NCI-H774 (cell line): ENCODE measurements at places on chromosomes 2 and 18.

DNA sequence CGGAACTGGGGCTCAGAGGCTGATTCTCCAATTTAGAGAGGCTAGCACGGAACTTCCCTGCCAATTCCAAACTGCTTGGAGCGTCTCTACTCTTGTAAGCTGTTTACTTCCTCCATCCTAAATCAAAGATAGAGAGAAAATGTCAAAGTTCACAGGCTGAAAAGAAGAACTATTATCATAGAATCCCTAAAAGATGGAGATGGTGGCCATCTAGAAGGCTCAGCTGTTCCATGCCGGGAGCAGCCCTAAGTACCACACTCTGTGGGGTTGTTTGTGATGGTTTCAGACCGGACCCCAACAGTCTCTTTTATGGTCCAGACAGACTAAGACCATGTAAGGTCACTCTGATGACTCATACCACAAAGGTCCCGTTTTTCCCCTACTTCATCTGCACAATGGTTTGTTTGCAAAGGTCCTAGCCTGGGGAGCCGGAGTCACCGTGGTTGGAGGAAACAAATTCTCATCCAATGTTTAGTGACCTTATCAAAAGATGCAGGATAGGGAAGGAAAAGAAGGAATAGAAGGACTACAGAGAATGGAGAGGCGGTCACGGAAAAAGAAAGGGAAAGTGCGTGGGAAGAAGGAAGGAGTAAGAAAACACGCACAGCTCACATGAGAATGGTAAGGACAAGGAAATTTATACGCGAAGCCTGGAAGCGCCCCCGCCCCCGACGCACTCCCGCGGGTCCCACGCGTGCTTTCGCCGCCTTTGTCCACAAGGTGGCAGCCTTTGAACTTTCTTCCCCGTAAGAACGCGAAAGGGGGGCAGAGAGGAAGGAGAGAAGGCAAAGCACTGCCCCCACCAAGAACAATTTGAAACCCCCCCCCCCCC lies 453 bp upstream of the ANTXR1 start:
- DNase-seq: no peak

- no peak for DNase-seq
These were observed 541.7 kb upstream of the RAB6C start for GRCh38 chr2:129437725-129438124.

DNA sequence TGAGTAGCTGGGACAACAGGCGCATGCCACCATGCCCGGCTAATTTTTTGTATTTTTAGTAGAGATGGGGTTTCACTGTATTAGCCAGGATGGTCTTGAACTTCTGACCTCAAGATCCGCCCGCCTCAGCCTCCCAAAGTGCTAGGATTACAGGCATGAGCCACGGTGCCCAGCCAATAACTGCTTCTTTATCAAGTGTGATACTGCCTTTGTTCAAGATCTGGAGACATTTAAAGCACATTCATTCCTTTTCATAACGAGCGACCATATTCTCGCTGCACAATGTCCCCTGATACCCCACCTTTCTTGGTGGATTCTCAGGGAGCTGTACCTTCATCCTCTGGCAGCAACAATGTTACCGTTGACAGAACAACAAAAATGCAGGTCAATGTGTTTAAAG lies 75.4 kb downstream of the PIEZO2 start:
- no peak for DNase-seq

DNA sequence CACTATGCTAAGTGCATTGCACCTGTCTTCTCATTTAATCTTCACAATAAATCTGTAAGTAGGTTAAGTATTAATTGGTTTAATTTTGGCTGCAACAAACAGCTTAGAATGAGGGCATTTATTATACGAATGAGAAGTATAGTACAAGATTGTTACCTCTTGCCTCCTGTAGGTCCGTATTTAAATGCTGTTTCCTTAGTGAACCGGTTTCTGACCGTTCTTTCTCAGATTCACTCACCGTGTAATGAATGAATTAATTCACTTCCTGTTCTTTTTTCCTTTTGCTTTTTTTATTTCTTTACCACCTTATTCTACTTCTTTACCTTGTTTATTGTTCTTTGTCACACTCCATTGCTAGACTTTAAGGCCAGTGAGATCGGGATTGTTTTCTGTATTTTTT lies 153.8 kb upstream of the RASGRP3 start:
- no peak for DNase-seq

- DNase-seq: no peak
These were observed 148.7 kb downstream of the CALCRL start for GRCh38 chr2:187299122-187299906.

- no peak for DNase-seq
These were observed 47.0 kb downstream of the RAPGEF4 start for GRCh38 chr2:172782506-172783164.

GRCh38 chr2:12990523-12990922 lies 273.8 kb downstream of the TRIB2 start:
- DNase-seq: no peak

DNA sequence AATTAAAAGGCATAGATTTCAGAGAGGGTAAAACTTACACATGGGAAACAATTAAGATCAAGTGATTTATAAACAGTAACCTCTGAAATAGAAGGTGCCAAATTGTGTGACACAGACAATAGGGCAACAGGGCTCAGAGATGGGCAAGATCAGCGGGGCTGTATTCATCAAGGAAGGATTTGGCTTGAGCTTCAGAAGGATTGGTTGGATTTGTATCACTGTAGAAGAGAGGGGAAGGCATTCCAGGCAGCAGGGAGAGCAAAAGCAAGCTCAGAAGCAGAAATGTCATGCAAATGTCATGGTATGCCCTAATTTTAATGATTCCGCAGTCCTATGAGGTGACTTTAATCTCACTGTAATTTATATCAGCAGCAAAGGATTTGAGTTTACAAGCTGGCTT lies 415.0 kb upstream of the NRP2 start:
- DNase-seq: no peak

- peak; percentile 18 for DNase-seq
These were observed 166.9 kb downstream of the MSH2 start for GRCh38 chr2:47569658-47570475.

GRCh38 chr2:67828066-67828465 lies 234.7 kb downstream of the C1D start:
- no peak for DNase-seq

DNA sequence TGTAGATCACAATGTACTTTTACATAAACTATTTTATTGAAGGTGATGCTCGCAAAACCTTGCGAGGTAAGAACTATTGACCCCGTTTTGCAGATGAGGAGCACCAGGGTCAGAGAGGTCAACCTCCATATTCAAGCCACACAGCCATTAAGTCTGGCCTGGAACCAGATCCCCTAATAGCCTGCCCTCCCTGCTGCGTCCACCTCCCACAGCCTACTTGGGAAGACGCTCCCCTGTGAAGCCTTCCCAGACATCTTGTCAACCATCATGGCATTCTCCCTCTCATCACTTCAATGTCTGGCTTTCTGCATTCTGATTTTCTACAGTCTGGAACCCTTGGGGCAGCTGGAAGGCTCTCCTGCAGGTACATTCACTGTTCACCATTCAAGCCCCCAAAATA lies 101.0 kb downstream of the TTC32 start:
- DNase-seq: no peak

DNA sequence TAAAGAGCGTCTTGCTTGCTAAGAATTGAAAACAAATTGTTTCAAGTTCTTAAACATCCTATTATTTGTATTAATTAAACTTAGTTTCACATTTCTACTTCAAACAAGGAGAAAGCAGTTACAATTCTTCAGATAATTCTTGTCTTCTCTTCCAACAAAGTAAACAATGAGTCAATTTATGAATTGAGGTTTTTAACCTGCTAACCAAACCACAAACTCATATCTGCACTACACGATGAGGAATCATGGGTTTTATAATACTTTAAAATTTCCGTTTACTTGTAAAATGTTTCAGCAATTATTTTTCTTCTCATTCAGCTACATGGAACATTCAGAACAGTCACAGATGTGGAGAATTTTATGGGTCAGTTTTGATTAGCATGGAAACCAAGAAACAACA lies 114.2 kb downstream of the SPIRE1 start:
- DNase-seq: no peak

DNA sequence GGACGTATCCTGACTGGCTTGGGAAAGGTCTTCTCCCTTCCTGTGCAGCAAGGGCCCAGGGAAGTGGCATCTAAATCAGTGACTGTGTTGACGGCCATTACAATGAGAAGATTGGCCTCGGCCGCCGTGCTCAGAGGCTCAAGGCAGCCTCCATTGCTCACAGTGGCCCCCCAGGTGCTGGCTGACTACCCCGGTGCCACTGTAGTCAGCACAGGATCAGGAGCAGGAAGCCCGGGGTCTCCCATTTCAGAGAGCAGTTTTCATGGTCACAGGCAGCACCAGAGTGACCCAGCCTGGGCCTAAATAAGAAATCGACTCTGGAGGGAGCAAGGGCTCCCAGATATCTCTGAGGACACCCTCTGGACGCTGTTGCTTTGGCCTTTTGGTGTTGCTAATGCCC lies 219.4 kb upstream of the ARL4C start:
- no peak for DNase-seq

DNA sequence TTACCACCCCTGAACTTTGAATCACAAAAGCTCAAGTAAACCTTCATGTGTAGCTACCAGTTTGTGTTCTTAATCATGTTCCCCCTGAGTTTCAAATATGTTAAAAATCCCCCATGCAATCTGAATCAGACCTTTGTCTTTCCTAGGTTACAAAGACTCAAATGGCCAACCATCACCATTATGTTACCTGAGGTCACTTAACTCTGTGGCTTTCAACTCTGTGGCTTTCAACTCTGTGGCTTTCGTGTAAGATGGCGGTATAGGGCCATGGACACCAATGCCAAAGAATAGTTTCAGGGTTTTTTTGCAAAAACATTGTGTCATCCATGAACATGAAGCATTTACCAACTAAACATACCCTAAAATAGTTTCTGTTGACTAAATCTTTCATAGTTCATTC lies 6.7 kb downstream of the ERMN start:
- no peak for DNase-seq

GRCh38 chr2:197266477-197266876 lies 44.1 kb downstream of the ANKRD44 start:
- DNase-seq: no peak

- DNase-seq: no peak
These were observed 28.9 kb downstream of the ADI1 start for GRCh38 chr2:3490191-3491170.

- DNase-seq: no peak
These were observed 571.9 kb upstream of the CNTNAP5 start for GRCh38 chr2:123453046-123453700.

DNA sequence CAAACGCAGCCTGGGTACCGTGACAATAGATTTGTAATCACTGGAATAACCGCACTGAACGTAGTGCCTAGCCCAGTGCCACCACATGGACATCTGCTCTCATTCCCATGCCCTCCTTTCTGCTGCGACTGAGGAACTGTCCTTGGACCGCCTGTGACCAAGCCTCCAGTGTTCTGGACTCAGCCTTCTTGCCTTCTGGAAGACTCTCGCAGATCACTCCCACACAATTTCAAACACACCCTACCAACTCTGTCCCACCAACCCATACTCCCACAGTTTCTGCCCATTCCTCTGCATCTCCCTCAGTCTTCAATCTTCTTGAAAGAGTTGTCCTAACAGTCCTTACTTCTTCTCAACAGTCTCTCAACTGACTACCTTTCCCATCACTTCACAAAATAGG lies 2.1 kb downstream of the RNF149 start:
- DNase-seq: no peak

DNA sequence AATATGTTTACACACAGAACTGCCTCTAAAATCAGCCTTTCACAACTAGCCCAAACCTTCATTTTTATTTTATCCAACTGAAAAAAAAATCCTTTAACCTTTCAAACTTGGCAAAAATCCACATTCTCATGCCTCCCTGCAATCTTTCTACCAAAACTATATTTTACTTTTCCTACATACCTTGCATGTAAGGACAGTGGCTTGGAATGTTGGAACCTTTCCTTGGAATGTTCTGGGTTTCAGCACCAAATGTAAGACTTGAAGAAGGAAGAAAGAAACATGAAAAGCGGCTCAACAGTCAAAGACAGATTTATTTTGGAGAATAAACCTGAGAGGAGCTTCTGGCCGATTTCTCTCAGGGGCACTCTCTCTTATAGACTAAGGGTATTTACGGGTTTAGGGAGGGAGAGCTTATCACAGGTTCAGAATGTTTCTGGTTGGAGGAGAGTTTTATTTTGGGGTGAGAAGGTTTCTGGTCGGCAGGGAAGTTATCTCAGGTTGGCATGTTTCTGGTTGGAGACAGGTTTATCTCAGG lies 79.7 kb downstream of the RRM2 start:
- DNase-seq: no peak

GRCh38 chr2:97673915-97674283 lies 4.4 kb downstream of the C2orf92 start:
- DNase-seq: peak; percentile 54

- no peak for DNase-seq
These were observed 437.6 kb downstream of the DPP10 start for GRCh38 chr2:114880046-114880445.

DNA sequence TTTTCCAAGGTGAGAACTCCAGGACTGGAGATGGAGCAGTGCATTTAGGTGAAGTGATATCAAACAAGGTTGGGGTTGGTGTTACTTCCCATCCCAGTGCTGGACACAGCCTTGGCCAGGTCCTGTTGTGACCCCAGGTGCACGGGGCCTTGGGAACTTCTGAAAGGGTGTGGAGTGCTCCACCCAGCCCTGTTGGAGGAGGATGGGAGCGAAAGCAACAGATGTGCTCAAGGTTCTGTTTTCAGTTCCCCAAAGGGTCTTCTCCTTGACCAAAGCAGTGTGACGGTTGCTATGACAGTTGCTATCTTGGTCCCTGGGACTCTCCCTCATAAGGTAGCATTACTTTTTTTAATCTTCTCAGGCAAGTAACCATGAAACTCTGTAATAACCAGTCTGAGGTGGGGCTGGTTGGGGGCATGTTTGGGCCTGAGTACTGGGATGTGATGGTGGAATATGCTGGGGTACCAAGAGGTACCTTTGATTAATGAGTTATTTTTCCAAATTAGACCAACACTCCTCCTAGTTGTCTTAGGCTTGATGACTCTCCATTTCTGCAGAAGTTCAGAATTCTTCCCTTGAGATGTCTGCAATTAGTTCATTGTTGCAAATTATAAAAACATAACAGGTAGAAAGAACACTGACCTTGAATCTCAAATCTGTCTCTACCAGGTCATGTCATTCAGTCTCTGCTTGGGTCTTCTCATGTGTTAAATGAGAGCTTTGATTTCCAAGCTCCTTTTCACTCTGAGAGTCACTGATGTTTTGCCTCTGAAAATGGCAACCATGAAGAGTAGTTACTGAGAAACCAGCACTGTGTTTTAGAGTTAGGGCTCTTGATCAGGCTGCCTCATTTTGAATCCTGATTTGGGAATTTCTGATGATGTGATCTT lies 154.5 kb downstream of the RPIA start:
- no peak for DNase-seq

DNA sequence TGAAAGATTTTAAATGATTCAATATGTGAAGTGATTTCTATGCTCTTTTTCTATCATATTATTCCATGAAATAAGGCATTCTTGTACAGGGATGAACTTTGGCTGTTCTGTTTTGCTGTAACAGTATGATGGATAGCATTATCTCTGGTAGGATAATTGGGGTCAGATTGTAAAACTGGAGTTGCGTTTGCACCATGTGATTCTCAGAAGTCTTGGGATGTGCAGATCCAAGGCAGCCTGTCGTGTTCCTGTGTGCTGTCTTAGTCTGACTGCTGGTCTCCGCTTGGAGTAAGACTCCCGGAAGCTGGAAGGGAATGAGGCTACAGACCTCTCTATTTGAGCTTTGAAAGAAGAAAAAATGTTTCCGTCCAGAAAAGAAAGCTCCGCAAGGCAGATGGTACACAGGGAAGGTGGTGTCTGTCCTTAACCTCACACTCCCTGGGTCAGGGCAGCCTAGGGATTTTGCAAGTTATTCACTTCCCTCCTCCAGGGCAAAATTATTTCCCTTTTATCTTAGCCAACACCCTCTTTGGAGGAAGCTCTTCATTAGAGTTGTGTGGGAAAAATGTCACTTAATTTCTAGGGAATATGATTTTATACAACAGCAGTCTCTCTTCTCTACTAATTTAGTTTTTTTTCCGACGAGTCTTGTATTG lies 250.6 kb downstream of the PTPRM start:
- no peak for DNase-seq
